Uterus (tissue), 4 donors: ENCODE measurements at places on chromosomes 12 and 14.

DNA sequence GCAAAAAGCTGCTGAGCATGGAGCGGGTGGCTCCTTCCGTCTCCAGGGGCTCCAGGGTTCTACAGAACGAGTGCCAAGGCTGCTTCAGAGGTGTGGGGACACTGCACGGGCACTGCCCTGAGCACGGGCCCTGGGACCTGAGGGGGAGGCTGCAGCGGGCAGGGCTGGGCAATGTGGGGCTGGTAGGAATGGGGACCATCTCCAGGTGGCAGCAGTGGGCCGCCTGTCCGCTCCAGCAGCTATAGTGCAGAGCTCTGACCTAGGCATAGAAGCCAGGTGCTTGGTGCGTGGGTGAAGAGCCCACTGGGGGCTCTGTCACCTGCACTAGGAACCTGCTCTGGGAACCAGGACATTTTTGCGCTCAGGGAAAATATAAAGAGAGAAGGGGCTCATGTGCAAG is 22.3 kb downstream of the HDAC7 start:
- DNase-seq: no peak

- DNase-seq: no peak
Observed at GRCh38 chr12:131690320-131690719, 20.6 kb upstream of the SFSWAP start.

GRCh38 chr12:66627270-66627987 is 51.4 kb downstream of the GRIP1 start:
- DNase-seq: no peak

- no peak for DNase-seq
Observed at GRCh38 chr12:54858562-54858961, 4.2 kb downstream of the MUCL1 start.

DNA sequence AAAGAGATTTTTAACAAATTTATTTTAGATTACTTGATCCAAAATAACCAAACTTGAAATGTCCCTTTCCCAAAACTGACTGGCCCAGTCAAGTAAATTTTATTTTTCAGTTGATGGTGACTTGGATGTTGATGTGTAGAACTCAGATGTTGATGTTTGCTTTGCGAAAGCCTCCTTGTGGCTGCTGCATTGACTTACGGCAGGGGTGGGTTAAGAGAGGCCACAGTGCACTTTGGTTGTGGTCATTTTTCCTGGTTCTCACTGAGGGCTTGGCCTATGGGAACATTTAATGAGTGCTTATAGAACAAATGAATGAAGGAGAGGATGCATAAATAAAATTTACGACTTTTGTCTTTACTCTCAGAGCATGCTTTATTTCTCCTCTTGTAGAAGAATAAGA is 52.6 kb downstream of the SLCO1B3 start:
- DNase-seq: no peak

DNA sequence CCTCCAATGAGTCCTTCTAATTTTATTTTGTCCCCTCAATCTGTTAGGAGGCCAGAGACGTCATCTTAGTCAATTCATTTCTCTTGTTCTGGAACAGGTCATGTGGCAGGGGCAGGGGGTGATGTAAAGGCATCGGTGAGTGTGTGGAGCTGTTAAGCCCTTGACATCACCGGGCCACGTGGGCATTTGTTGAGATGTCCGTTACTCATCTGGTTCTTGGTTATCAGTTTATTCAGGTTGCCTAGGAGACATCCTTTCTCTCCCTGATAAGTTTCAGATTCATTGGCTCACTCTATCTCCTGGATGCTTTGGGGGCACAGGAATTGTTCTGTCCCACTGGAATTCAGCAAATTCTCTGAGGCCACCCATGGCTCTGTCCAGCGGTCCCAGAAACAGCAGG is 33.6 kb upstream of the SEL1L start:
- DNase-seq: no peak

- DNase-seq: peak; percentile 52
Observed at GRCh38 chr14:49621114-49621881, 699 bp downstream of the MGAT2 start.

- DNase-seq: no peak
Observed at GRCh38 chr12:8847435-8847834, 25.0 kb downstream of the A2ML1 start.

- DNase-seq: peak; percentile 88
Observed at GRCh38 chr14:23062002-23062401, 4.7 kb upstream of the CDH24 start.

DNA sequence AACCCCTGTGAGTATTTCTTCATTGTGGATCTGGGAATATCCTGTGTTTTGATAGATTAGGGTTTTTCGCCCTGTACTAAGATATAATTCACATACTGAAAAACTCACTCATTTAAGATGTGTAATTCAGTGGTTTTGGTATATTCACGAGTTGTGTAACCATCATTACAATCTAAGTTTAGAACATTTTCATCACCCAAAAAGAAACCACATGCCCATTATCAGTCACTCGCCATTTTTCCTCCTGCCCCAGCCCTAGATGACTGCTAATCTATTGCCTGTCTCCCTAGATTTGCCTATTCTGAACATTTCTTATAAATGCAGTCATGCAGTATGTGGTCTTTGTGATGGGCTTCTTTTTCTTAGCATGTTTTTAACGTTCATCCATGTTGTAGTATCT is 67.9 kb upstream of the ATF1 start:
- DNase-seq: no peak

- peak; percentile 33 for DNase-seq
Observed at GRCh38 chr12:15846887-15847286, 35.3 kb upstream of the STRAP start.

GRCh38 chr14:91780452-91780851 is 48.6 kb upstream of the CATSPERB start:
- DNase-seq: no peak
